ENCODE measurements at places on chromosomes 4 and X.
A peak's percentile ranks its signal among the peaks of the same experiment; 100 is the strongest.

DNA sequence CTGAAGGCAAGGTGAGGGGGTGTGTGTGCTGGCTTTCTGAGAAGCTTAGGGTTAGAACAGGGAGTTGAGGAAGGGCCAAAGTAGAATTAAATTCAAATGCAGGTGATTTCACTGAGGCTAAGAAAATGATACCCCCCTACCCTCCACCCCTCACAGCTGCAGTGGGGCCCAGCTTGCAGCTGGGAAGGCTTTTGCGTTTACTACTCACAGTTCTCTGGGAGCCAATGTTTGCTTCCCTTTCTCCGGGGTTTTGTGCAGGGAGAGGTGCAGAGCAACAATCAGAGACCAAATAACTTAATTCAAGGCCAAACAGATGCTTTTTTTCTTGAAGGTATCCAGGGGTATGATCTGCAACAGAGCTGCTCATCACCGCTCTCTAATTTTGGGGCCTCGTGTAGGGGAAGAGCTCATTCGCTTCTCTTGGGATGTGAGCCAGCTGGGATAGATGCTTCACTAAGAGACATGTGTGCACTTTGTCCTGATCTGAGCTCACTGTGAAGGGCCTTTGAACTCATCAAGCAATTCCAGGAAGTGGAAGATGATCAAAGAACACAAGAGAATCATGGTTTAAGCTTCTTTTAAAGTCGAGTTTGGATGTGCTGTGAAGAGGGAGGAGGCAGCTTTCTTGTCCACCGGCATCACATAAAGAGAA lies 122.7 kb upstream of the C1GALT1C1 start:
- no peak for DNase-seq

GRCh38 chrX:39953879-39954278 lies 143.9 kb downstream of the BCOR start:
- DNase-seq = peak; percentile 48

- DNase-seq = no peak
Observed at GRCh38 chr4:71607780-71608677, 175.8 kb downstream of the GC start.

- peak; percentile 1 for DNase-seq
Observed at GRCh38 chr4:2186133-2186864, 55.6 kb downstream of the HAUS3 start.

- DNase-seq = no peak
Observed at GRCh38 chr4:163757219-163757618, 262.7 kb downstream of the TMA16 start.

- no peak for DNase-seq
Observed at GRCh38 chr4:55758570-55758969, 61.0 kb upstream of the EXOC1L start.

GRCh38 chrX:16946971-16947562 lies 609 bp downstream of the REPS2 start:
- DNase-seq = no peak

- no peak for DNase-seq
Observed at GRCh38 chrX:101417190-101417589, 9.2 kb downstream of the HNRNPH2 start.

DNA sequence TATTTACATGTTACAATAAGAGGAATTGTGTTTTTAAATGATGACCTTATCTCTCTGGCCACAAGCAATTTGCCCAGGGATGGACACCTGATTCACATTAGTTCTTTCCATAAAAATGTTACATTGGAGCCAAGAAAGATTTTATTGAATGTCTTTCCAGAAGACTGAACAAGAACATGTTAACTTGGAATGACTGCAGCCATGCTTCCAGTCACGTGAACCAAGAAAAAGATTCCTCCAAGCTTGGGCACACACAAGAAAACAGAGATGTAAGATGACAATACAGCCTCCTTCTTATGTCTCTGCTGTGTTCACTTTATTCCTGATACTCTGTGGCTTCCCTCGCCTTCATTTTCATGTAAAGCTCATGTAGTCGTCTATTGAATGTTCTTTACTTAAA lies 737.6 kb downstream of the TRIML1 start:
- DNase-seq = no peak

- DNase-seq = no peak
Observed at GRCh38 chr4:1026115-1026514, 14.7 kb downstream of the FGFRL1 start.

DNA sequence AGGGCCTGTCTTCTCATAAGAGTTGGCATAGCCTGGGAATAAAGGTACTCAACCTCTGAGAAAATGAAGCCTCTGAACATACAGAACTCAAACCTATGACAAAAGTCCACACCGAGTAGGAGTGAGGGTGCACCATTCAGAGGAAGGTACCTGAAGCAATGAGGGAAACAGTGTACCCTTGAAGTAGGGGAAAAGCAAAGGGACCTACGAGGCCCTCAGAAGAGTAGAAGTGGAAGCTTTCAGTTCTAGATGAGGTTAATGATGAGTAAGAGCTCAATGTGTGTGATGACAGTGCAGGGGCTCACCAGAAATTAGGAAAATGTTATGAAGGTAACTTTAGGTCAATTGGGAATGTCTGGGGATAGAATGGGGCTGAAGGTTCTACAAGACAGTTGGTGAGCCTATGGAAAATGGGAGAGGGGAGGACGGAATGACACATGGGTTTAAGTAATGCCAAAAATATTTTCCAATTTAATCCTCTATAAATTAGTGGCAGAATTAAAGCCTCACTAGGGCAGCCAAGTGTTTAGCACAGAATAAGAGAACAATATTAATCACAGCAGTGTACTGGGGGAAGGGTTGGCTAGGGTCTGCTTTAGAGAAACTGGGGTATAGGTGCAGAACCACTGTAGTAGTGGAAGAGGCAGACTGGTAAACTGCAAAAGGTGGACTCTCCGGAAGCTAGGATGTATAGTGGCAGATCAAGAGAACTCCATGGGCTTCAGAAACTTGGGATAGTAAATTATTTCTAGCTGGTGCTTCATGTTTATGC lies 39.8 kb downstream of the RAB33A start:
- DNase-seq = no peak

Data from NCI-H748 treated with DMSO at 0.1 percent for 48 hours (cell line).